GM12878 (cell line): ENCODE measurements at places on chromosomes 6 and 20.

- no peaks in the 10 kb centered on the region for H3K4me1 ChIP-seq
- no peak overlapping the region for H3K27ac ChIP-seq
- H3K27me3 ChIP-seq: no peaks in the 10 kb centered on the region
Measured at GRCh38 chr20:16476032-16476431, 97.2 kb downstream of the KIF16B start.

- H3K36me3 ChIP-seq: no peaks in the 10 kb centered on the region
- DNase-seq: no peak
- no peaks in the 10 kb centered on the region for H3K4me1 ChIP-seq
- H3K27ac ChIP-seq: no peak overlapping the region
- no peak overlapping the region for H3K4me3 ChIP-seq
Measured at GRCh38 chr6:46207174-46207573, 36.4 kb upstream of the ENPP5 start.

- no peaks in the 10 kb centered on the region for H3K27me3 ChIP-seq
- no peaks in the 10 kb centered on the region for H3K36me3 ChIP-seq
- no peak for DNase-seq
- no peaks in the 10 kb centered on the region for H3K4me1 ChIP-seq
- no peak overlapping the region for H3K27ac ChIP-seq
- no peak overlapping the region for H3K4me3 ChIP-seq
Measured at GRCh38 chr6:50795574-50795973, 23.1 kb upstream of the TFAP2B start.

DNA sequence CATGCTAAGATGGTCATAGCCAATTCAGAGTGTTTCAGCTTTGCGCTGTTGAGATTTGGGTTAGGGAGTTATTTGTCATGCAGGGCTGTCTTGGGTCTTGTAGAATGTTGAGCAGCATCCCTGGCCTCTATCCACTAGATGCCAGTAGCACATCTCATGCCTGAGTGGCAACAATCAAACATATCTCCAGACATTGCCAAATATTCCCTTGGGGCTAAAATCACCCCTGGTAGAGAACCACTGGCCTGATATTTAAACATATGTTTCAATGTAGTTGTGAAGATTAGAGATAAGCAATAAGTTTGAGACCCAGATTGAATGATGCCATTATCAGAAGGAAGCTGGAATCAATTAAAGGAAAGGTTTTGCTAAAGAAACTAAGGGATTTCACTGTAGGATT, 463.3 kb downstream of the DOK5 start:
- no peak for DNase-seq
- H3K27ac ChIP-seq: no peak overlapping the region
- H3K4me1 ChIP-seq: no peaks in the 10 kb centered on the region
- H3K4me3 ChIP-seq: no peak overlapping the region

- no peaks in the 10 kb centered on the region for H3K4me1 ChIP-seq
- H3K27ac ChIP-seq: no peak overlapping the region
- H3K27me3 ChIP-seq: no peaks in the 10 kb centered on the region
- DNase-seq: no peak
- no peaks in the 10 kb centered on the region for H3K36me3 ChIP-seq
- no peak overlapping the region for H3K4me3 ChIP-seq
Measured at GRCh38 chr20:58471193-58472164, 43.7 kb downstream of the APCDD1L start.

GRCh38 chr20:458776-459175, 3.6 kb downstream of the TBC1D20 start:
- no peak overlapping the region for H3K27ac ChIP-seq
- H3K27me3 ChIP-seq: no peaks in the 10 kb centered on the region
- H3K4me1 ChIP-seq: peaks cover 5% of the 10 kb centered on the region
- H3K36me3 ChIP-seq: no peaks in the 10 kb centered on the region
- no peak for DNase-seq

DNA sequence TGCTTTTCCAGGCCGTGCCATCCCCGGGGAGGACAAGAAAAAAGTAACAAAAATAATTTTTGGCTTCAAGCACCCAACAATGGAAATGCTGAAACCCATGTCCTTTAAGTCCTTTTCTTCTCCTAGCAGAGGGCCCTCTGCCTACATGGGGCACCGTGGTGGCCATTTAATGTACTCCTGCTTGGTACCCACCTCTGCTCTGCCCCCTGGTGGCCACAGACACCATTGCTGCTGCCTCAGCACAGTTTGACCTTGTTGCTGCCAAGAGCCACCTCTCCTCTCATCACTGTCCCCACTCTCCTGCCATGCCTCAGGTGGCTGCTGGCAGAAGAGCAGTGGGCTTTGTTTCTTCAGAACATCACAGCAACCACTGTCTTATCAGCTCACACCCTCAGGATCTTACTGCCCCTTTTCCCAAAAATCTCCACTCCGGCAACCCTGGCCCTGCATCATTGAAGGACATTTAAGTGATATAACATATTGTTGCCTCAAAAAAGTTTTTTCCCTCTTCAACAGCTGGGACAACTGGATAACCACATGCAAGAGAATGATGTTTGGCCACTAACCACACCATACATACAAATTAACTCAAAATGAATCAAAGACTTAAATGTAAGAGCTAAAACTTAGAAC, 12.9 kb upstream of the ARMC2 start:
- no peaks in the 10 kb centered on the region for H3K36me3 ChIP-seq
- H3K4me3 ChIP-seq: no peak overlapping the region
- no peak overlapping the region for H3K27ac ChIP-seq
- no peaks in the 10 kb centered on the region; the same call in none of the 2 replicates for H3K27me3 ChIP-seq
- peak; percentile 8 for DNase-seq
- no peaks in the 10 kb centered on the region for H3K4me1 ChIP-seq

DNA sequence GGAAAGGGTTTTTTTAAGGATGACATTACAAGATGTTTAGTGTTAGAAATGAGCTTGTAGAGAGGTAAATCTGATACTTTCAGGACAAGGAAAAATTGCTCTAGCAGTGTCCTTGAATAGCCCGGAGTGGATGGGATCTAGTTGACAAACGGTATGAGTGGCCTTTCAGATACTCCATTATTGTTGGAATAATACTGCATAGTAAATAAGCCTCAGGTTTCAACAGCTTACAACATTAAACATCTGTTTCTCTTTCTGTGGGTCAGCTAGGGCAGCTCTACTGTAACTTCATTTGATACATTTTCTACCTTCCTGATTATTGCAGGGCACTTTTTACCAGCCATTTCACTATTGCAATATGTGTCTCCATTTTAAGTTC, 118.0 kb downstream of the B3GAT2 start:
- no peaks in the 10 kb centered on the region for H3K27me3 ChIP-seq
- no peaks in the 10 kb centered on the region for H3K4me1 ChIP-seq
- no peak for DNase-seq

DNA sequence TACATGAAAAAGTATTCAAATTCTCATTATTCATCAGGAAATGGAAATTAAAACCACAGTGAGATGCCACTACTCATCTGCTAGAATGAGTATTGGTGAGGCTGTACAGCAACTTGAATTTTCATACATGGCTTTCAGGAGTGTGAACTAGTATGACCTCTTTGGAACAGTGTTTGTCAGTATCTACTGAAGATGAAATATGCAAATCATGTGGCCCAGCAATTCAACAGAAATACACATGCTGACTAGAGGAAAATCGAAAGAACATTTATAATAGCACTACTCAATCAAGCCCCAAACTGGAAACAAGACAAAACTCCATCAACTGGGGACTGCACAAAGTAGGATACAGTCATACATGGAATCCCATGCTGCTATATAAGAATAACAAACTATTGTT, 102.2 kb downstream of the DCDC2 start:
- DNase-seq: peak; percentile 39
- no peaks in the 10 kb centered on the region for H3K27me3 ChIP-seq
- H3K4me3 ChIP-seq: no peak overlapping the region
- H3K4me1 ChIP-seq: peaks cover 3% of the 10 kb centered on the region; the same call in 1 of the 2 replicates
- no peaks in the 10 kb centered on the region for H3K36me3 ChIP-seq
- no peak overlapping the region for H3K27ac ChIP-seq

DNA sequence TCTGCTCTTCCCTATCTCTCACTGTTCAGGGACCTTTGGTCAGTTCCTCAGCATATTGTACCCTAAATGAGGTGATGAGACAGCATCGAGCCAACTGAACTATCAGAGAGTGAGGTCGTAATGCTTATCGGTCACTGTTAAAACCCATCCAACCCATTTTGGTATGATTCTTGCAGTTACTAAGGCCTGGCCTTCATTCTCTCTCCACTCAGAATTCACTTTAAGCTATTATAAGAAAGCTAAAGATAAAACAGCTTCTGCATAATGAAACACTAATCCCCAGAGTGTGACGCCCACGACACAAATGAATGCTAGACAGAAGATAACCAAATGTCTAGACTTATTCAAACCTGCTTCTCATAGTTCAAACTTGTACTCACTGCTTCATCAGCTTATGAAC, 175.8 kb downstream of the GMPR start:
- peak overlapping the region; percentile 52 for H3K4me3 ChIP-seq
- H3K27me3 ChIP-seq: no peaks in the 10 kb centered on the region
- peaks cover 23% of the 10 kb centered on the region for H3K4me1 ChIP-seq
- peak overlapping the region; percentile 93 for H3K27ac ChIP-seq

GRCh38 chr6:145539831-145540230, 195.5 kb downstream of the EPM2A start:
- no peak for DNase-seq
- no peak overlapping the region for H3K27ac ChIP-seq
- no peaks in the 10 kb centered on the region for H3K36me3 ChIP-seq
- H3K27me3 ChIP-seq: no peaks in the 10 kb centered on the region

DNA sequence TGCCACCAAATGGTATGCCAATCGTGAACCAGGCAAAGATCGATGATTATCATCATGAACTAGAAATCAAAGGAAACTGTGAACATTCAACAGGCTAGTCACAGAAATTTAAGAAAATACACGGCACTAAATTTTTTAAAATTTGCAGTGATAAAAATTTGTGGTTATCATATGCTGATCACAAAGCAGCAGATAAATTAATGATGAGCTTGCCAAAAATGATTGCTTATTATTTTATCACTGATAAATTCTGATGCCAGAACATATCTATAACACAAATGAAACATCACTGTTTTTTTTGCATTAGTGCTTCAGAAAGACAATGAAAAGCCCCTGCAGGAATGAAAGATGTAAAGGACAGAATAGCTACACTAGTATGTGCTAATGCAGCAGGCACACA, 1413.2 kb upstream of the MAP3K7 start:
- H3K4me3 ChIP-seq: no peak overlapping the region
- H3K27ac ChIP-seq: no peak overlapping the region
- no peak for DNase-seq
- H3K4me1 ChIP-seq: no peaks in the 10 kb centered on the region
- no peaks in the 10 kb centered on the region for H3K36me3 ChIP-seq

GRCh38 chr6:141140905-141141304, 991.8 kb upstream of the GJE1 start:
- no peaks in the 10 kb centered on the region for H3K36me3 ChIP-seq
- DNase-seq: no peak
- no peak overlapping the region for H3K4me3 ChIP-seq
- no peak overlapping the region for H3K27ac ChIP-seq

DNA sequence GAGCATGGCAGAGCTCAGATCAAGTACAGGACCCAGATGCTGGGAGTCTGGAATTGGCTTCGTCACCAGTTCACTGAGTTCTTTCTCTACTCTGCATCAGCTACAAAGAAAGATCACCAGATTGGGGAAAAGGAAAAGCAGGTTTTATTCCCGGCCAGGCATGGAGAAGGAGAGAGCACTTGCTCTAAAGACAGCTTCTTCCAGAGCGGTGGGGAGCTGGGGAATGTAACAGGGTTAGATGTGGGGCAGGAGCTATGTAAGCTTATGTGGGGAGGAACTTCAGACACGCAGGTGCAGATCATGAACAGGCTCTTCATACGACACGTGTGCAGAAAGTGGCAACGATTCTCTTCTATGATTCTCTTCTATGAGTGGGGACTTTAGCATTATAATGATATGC, 4.9 kb upstream of the ACSS1 start:
- peaks cover 11% of the 10 kb centered on the region for H3K4me1 ChIP-seq
- H3K36me3 ChIP-seq: no peaks in the 10 kb centered on the region
- H3K27me3 ChIP-seq: peaks cover 4% of the 10 kb centered on the region; the same call in 1 of the 2 replicates
- no peak for DNase-seq
- no peak overlapping the region for H3K4me3 ChIP-seq

GRCh38 chr20:25135031-25135430, 53.1 kb upstream of the VSX1 start:
- H3K4me3 ChIP-seq: no peak overlapping the region
- H3K4me1 ChIP-seq: no peaks in the 10 kb centered on the region
- H3K27ac ChIP-seq: no peak overlapping the region
- DNase-seq: no peak
- H3K36me3 ChIP-seq: no peaks in the 10 kb centered on the region

DNA sequence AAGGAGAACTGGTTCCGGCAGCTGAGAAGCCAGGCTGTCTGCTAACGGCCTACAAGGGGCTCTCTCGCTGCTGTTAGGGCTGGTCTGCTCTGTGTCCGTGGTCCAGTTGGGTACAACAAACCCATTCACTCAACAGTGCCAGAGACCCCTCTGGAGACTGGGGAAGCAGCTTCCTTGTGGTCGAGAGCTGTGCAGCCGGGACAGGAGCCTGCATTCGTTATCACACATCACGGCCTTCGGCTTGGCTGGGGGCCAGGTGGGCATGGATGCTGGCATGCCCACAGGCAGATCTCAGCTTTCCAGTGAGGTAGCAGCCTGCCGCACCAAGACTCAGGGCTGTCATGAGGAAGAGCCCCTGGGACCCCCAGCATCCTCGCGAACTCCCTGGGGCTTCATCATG, 124.7 kb downstream of the PREX1 start:
- no peak overlapping the region for H3K27ac ChIP-seq
- H3K4me3 ChIP-seq: no peak overlapping the region
- DNase-seq: no peak
- no peaks in the 10 kb centered on the region for H3K27me3 ChIP-seq
- H3K4me1 ChIP-seq: no peaks in the 10 kb centered on the region

DNA sequence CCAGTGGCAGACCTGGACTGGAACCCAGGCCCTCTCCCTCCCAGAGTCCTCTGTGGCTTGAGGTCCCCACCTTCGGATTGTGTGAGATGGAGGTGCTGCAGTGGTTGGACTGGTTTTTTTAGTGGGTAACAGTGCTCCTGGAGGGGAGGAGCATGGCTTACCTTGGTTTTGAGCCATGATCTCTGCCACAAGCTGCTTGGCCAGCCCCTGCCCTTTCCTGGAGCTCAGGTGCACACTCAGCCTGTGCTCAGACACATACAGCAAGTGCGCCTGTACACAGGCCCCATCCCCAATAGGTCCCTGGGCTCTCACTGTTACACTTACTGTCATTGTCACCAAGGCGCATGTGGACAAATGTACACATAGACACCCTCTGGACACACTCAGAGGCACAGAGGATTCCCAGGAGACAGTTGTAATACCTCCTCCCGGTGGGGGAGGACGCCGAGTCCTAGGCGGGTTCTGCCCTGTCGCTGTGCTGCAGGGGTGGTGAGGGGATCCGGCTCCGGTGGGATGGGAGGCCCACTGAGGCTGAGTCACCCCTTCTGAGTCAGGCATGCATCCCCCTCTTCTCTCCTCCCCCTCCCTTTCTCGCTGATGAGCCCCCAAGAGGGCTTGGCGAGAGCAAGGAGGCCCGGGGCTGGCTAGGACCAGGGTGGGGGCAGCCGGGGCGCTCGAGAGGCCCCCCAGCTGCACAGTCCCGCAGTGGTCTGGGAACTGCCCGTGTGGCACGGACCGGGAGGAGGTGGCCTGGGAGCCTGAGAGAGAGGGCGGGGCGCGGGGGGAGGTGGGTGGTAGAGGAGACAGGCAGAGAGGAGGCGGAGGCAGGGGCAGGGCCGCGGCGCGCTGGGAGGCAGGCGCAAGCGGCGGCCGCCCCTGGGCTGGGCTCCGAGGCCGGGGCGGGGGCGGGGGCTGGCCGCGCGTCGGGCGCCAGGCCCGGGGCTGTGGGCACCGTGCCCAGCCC, 522 bp upstream of the EPB41L1 start:
- peaks cover 7% of the 10 kb centered on the region; the same call in 1 of the 2 replicates for H3K27me3 ChIP-seq
- H3K4me1 ChIP-seq: no peaks in the 10 kb centered on the region
- H3K36me3 ChIP-seq: no peaks in the 10 kb centered on the region
- DNase-seq: no peak

GRCh38 chr6:72976484-72976883, 248.8 kb downstream of the KHDC1L start:
- no peak overlapping the region for H3K4me3 ChIP-seq
- no peaks in the 10 kb centered on the region for H3K27me3 ChIP-seq
- peaks cover 4% of the 10 kb centered on the region; the same call in 1 of the 2 replicates for H3K4me1 ChIP-seq
- no peak overlapping the region for H3K27ac ChIP-seq
